Right cardiac atrium (tissue), 5 donors: ENCODE measurements at places on chromosomes 3 and 15. TPM values are rescaled to one million over a fixed set of nuclear protein-coding genes. Genes with fewer than 3 reads are reported as not detected.

WDR49 gene
- 4.4 TPM for polyA plus RNA-seq

KBTBD13 gene
- polyA plus RNA-seq = 6.9 TPM

ARPIN gene
- 10.1 TPM for polyA plus RNA-seq

MPI gene
- polyA plus RNA-seq = 47.9 TPM

RETNLB gene
- polyA plus RNA-seq = not detected

- no peak for DNase-seq
These were observed 55.7 kb upstream of the CP start for GRCh38 chr3:149277331-149277813.

DNA sequence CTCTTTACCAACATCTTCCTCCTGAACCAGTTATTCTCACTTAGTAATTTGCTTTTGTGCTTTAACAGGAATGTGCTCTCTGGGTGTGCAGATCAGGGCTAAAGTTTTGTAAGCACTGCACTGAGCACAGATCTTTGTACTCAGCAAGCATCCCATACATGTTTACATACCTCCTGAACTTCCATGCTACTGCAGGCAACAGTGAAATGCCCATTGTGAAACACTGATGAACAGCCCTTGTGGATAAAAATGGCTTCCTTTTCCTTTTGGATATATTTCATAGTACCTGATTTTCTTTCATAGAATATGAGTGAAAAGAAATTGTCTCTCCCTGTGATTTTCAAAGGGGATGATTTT is 855.9 kb downstream of the MCTP2 start:
- no peak for DNase-seq

DNA sequence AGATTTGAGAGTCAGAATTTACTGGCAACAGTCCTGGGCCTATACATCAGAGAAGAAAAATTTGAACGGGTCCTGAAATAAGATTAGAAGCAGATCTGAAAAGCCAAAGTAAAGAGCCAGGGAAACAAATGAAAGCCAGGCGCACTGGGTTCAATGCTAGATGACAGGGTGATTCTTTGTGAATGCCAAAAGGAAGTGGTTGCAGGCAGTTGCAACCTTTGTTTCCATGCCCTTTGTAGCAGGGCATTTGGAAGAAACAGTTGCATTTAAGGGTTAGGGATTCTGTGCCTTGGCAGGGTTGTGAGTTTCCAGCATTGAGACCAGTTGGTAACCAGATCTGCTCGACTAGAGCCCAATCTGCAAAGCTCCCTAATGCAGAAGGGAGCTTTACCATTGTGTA is 36.4 kb upstream of the MTHFS start:
- DNase-seq = no peak

- DNase-seq = no peak
These were observed 101.4 kb downstream of the TFG start for GRCh38 chr3:100810671-100811070.

DNA sequence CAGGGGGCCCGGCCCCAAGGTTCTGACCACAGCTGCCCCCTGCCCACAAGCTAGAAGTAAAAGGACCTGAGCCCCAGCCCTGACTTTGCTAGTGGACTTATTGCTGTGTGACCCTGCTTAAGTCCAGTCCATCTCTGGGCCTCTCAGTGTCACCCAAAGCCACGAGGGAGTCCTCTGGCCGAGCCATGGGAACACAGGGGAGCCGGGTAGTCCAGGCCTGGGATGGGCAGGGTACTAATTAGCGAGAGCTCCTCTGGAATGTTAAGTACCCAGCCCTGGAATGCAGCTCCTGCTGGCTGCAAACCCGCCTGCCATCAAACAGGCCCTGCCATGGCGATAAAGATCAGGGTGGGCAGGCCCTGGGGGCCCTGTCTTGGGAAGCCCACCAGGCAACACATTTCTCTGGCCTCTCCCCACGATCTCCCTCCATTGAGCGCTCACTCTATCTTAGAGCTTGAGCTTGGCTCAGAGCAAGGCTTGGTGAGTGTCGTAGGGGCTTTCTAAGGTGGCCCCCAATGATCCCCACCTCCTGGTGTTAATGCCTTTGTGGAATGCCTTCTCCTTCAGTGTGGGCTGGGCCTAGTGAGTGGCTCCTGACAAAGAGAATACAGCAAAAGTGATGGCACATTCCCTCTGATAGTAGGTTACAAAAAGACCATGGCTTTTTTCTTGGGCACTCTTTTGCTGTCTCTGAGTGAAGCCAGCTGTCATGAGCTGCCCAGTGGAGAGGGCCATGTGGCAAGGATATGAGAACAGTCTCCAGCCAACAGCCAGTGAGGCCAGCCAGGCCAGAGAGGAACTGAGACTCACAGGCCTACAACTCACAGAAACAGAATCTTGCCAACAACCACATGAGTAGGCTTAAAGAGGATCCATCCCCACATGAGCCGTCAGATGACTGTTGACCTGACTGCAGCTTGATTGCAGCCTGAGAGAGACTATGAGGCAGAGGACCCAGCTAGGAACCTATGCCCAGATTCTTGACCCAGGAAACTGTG is 133.1 kb downstream of the SMAD6 start:
- DNase-seq = no peak

DNA sequence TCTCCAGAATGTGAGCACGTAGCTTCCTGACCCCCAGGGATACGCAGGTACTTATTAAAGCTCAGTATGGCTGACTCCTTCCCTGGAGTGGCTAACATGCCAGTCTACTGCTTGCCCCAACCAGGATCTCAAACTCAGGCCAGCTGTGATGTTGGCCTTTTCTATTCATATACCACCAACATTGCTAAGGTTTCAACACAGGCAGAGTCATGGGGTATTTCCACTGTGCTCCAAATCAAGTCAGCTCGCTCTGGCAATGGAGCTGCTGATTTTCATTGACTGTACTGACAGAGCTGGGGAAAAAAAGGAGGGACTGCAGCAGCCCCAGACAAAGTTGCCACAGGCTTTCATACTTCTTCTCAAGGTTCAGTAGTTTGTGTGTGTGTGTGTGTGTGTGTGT is 87.0 kb downstream of the CFAP20DC start:
- DNase-seq = no peak

DNA sequence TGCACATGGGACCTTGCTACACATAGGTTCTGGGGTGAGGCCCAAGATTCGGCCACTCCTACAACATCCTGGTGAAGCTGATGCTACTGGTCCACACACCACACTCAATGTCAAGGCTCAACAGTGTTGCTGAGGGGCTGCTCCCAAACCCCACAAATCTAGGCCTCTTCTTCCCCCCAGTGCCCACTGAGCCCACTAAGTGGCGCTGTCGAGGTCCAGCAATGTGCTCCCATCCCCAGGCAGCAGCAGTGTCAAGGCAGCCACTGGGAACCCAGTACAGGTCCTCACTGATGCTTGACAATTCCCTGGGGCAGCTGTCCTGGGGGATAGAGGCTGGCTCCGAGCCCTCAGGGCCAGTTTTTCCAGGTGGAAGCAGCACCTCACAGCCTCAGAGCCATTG is 21.5 kb downstream of the SCN5A start:
- DNase-seq = no peak

DNA sequence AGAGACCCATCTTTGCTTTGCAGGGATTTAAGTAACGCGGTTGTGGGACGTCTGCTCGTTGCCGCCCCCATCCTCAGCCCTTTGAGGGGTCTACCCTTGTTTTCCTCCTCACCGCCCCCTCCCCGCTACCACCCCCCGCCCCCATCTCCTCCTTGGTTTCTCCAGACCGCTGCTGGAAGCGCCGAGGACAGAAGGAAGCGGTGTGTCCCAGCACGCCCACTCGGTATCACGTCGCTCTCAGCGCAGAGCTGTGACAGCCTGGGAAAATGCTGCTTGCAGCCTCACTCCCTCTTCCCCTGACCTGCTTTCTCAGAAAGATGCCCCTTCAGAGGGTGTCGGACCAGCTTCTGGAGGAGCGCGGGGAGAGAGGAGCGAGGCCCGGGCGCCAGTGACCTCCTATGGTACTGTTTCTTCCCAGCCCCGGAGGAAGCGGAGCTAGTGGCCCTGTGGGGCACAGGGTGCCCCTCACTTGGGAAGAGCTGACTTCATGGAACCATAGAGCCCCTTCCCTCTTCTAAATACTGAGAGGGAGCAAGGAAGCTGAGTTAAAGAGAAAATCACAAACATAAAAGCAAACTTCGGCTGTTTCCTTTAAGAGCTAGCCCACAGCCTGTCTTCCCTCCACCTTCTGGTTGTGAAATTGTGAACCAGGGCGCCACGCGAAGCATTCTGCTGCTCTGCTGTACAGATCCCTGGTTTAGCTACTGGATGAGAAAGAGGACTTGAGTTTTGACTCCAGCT is 698 bp downstream of the IL1RAP start:
- DNase-seq = peak; percentile 71

- DNase-seq = no peak
These were observed 9.6 kb downstream of the NEK11 start for GRCh38 chr3:131036200-131036816.

- DNase-seq = no peak
These were observed 45.6 kb downstream of the RTP1 start for GRCh38 chr3:187242900-187243299.

DNA sequence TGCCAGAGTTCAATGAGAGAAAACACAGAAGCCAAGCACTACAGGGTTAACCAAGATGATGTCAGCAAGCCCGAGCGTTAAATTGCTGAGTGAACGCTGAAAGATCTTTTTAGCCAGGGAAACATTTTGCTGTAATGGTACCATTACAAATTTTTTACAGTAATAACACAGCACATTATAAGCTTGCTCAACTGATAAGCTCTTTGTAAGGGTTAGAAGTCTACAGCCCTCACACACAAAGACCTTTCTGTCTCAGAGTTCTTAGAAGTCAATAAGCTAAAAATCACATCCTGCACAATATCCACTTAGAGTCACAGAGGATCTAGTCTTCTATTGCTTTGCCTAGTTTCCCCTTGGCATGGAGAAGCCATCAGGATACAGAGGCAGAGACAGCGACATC is 29.9 kb downstream of the CHSY1 start:
- DNase-seq = no peak

- DNase-seq = no peak
These were observed 13.4 kb upstream of the KLF15 start for GRCh38 chr3:126370606-126371005.
